CD8-positive, alpha-beta T cell (primary cell): ENCODE measurements at places on chromosomes 6 and 20. TPM values are rescaled to one million over a fixed set of nuclear protein-coding genes. Genes with fewer than 3 reads are reported as not detected.

TMEM14A gene
- 1.7 TPM for total RNA-seq

ANGPT4 gene
- not detected for total RNA-seq

DOK5 gene
- not detected for total RNA-seq

UBD gene
- total RNA-seq: not detected

TRIM40 gene
- total RNA-seq: not detected

BTNL2 gene
- total RNA-seq: not detected

ADGRF4 gene
- total RNA-seq: not detected

NRN1 gene
- not detected for total RNA-seq

OTOR gene
- total RNA-seq: not detected

MCCD1 gene
- total RNA-seq: not detected

AIF1 gene
- 76.5 TPM for total RNA-seq

PSMB9 gene
- 32.9 TPM for total RNA-seq

FAXC gene
- not detected for total RNA-seq

MDFI gene
- not detected for total RNA-seq

WFDC5 gene
- total RNA-seq: not detected

PNLDC1 gene
- total RNA-seq: not detected

ZFP57 gene
- total RNA-seq: not detected

MUC21 gene
- total RNA-seq: not detected

AVP gene
- 0.73 TPM for total RNA-seq

CCN6 gene
- total RNA-seq: not detected

GPR6 gene
- total RNA-seq: not detected

RIPPLY2 gene
- not detected for total RNA-seq

CD40 gene
- total RNA-seq: 2.9 TPM

PRSS16 gene
- 0.58 TPM for total RNA-seq

RHAG gene
- not detected for total RNA-seq

SLC17A3 gene
- total RNA-seq: not detected

SEL1L2 gene
- not detected for total RNA-seq

SAPCD1 gene
- 4.0 TPM for total RNA-seq

SLC16A10 gene
- 18.5 TPM for total RNA-seq

MSH5 gene
- 7.5 TPM for total RNA-seq
